ENCODE measurements at places on chromosomes 7 and 10.

GRCh38 chr7:103113164-103113563, 35.7 kb downstream of the NAPEPLD start:
- DNase-seq, result peak; percentile 87

- no peak for DNase-seq
Observed at GRCh38 chr10:77485847-77486246, 151.8 kb downstream of the KCNMA1 start.

DNA sequence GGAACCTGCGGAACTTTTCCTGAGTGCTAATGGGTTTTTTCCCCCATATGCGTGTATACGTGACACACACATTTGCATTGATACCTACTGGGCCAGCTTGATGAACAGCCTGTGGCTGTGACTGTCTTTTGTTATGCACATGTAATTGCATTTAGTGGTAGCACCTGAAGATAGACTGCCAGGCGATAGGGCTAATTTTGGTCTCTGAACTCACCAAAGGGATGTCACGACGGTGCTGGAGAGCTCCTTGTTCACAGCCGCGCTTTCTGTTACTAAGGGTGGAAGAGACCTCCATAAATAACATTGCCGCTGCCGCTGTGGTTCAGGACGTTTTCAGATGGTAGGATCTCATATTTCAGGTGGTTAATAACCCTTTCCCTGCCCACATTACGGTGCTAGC, 133.2 kb downstream of the CAMK1D start:
- DNase-seq, result no peak

GRCh38 chr10:12422189-12422588, 72.8 kb downstream of the CAMK1D start:
- DNase-seq, result no peak

DNA sequence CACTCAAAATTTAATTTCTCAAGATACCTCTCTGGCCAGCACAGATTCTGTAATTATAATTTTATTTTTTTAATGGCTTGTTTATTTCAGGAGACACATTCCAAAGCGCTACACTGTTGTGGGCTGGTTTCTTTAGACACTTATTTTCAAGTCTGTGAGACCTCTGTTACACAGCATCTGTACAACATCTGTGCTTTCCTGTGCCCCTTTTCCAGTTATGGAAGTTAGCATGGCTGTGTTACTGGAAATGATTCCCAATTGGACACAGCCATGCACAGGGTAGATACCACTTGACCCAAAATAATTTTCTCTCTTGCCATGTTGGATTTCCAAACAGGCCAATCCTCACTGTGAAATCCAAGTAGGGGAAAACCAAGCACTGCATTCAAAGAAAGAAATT, 172.3 kb upstream of the ADCY1 start:
- no peak for DNase-seq

DNA sequence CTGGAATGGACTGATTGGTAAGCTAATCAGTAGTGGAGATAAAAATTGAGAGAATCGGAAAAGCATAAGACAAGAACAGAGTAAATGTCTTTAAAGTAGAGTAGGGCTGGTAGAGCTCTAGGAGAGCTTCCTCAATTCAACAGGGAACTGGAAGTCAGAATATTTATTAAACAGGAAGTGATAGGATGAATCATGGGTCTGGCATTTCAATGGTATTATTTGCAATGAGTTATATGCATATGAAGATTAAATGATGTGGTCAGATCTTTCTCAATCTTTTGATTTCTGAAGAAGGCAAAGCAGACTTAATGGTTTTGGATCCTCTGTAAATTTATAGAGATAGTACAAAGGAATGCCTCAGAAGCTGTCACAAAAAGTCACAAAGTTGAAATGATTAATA, 349.0 kb downstream of the HPSE2 start:
- peak; percentile 41 for DNase-seq

GRCh38 chr7:127933146-127933545, 98.1 kb downstream of the LRRC4 start:
- DNase-seq, result peak; percentile 10

- DNase-seq, result no peak
Observed at GRCh38 chr10:35426657-35427056, 90.3 kb downstream of the CCNY start.

GRCh38 chr7:152862006-152862405, 102.5 kb downstream of the ACTR3B start:
- no peak for DNase-seq

- DNase-seq, result no peak
Observed at GRCh38 chr7:31851119-31851518, 164.1 kb downstream of the PPP1R17 start.

GRCh38 chr7:127239814-127240213, 12.9 kb downstream of the GRM8 start:
- DNase-seq, result no peak

- DNase-seq, result no peak
Observed at GRCh38 chr10:104333728-104334373, 4.4 kb downstream of the ITPRIP start.

DNA sequence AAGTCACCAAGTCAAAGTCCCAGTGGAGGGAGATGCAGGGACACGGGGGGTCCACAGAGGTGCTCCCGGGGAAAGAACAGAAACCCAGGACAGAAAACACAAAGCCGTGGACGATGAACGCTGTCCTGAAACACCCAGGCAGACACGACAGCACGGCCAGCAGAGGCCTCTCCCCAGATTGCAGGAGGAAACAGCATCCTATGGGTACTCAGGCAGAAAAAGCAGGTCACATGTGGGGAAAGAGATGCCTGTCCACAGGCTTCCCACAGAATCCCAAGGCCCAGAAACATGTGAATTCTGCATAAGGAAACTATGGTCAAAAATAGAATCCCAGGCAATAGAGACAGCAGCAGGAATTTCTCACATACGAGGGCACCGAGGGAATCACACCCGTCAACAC, 53.6 kb upstream of the ADGRA1 start:
- no peak for DNase-seq

- peak; percentile 87 for DNase-seq
Observed at GRCh38 chr10:35409094-35409582, 72.8 kb downstream of the CCNY start.

- peak; percentile 41 for DNase-seq
Observed at GRCh38 chr10:104824380-104825006, 183.4 kb downstream of the SORCS3 start.

DNA sequence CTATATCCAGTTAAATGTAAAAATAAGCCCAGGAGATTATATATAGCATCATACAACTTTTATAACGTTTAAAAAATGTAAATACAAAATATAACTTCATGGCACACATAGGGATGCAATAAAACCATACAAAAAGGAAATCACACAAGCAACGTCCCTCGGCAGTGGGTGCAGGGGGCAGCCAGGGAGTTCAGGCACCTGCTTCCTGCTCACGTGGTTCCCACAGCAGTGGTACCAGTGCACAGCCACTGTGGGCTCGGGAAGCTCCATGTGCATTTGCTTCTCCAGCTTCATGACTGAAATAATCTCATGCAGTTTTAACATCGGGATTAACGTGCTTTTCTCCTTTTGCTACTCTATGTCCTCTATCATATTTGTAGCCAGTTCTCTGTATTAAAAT, 255.5 kb upstream of the CXCL12 start:
- DNase-seq, result no peak

GRCh38 chr7:150531704-150532103, 17.0 kb downstream of the GIMAP7 start:
- no peak for DNase-seq

DNA sequence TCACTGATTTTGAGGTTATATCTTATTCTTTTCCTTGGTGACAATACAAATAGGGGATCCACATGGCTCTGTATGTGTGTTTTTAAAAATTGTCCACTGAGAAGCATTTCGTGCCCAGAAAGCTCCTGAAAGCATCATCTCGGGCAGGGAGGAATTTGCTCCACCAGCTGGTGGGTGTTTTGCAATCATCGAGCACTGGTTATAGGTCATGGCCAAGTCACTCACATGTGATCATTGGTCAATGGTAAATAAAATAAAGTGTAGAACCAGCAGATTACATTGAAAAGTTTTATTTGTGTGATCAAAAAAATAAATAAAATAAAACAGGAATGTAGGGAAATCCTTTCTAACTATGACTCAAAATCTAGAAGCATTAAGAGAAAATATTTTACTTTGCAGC, 23.0 kb upstream of the SNX13 start:
- no peak for DNase-seq

DNA sequence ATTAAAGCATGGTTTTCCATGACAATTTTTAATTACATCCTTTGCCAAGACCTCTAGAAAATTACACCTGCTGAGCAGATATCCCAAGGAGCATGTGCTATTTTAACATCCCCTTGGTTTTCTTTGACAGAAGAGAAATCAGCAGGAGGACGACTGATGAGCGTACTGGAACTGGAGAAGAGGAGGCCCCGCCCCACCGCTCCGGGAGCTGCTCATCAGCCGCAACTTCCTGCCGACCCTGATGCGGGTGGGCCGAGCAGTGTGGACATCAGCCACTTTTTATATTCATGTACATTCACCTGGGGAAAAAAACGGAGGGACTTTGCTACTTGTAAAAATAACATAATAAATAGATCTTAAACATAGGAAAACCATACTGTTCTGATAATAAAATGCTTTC, 54.2 kb downstream of the CDC123 start:
- no peak for DNase-seq

DNA sequence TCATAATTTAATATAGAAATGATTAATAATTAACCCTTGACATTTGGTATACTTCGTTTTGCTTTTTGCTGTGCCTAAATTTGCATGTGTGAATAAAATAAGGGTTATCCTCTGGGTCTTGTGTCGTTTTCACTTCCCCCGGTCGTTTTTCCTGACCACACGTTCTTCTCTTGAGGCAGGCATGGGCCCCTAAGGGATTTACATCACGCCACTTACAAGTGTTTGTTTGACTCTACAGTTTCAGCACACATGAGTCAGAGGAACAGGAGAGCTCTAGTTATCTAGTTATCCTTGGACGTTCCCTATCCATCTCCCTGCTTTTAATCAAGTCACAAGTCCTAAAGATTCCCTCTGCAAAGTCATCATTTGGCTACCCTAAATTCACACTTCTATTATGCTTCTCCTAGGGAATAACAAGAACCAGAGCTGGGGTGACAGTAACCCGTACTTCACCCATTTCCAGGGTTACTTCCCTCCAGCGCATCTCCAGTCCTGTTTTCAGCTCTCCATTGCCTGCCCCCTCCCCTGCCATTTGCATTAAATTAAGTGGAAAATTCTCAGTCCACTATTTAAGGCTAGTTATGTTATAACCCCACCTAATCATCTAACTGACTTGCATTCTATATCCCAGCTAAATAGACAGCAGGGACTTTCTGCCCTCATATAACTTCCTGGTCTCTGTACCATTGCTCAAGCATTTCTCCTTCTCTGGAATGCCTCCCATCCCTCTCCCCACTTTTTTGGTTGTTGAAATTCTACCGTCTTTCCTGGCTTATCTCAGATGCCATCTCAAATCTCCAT, 206.9 kb downstream of the PTEN start:
- DNase-seq, result peak; percentile 30

DNA sequence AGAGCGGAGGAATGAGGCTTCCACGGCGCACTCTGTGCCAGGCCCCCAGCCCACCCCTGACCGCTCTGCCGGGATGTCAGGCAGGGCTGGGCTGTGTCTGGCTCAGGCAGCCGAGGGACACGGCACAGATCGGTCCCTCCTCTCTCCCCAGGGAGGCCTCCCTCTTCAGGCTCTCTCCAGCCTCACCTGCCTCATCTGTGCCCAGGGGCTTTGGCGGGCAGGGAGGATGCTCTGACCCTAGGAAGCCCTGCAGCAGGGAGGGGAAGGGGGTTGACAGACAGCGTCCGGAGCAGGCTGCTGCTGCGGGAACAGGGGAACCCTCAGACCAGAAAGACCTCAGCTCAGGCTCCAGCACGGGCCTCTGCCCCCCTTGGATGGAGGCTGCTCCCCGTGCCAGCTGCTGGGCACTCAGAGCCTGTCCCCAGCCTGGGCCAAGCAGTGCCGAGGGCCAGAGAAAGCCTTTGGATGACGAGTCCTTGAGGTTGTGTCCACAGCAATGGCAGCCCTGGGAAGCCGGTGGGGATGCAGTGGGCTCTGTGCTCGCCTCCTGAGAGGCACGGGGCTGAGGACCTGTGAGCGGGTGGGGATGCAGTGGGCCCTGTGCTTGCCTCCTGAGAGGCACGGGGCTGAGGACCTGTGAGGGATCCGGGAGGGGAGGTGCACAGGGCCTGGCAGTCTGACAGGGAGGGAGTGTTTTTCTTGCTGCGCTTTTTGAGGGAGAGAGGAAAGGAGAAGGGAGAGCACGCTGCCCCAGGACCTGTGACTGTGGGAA, 66.9 kb downstream of the FOXL3 start:
- DNase-seq, result no peak

DNA sequence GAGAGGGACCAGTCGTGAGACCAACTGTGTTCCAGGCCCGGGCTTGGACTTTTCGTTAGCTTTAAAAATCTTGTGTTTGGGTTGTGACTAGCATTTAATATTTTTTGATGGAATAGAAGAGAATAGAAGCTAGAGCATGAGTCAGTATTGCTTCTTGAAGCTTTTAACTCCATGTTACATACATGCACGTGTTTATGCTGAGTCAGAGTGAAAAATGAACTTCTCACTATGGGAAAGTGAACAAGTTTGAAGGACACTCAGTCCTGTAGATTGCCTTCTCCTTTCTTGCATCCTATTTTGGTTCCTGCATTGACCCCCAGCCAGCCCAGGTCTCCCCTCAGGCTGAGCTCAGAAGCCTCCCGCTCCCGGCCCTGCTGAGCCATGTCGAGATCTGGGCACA, 31.8 kb downstream of the GHRHR start:
- no peak for DNase-seq

- DNase-seq, result no peak
Observed at GRCh38 chr7:139562491-139562890, 39.0 kb downstream of the CLEC2L start.

- DNase-seq, result no peak
Observed at GRCh38 chr10:129272866-129273650, 194.0 kb upstream of the MGMT start.

DNA sequence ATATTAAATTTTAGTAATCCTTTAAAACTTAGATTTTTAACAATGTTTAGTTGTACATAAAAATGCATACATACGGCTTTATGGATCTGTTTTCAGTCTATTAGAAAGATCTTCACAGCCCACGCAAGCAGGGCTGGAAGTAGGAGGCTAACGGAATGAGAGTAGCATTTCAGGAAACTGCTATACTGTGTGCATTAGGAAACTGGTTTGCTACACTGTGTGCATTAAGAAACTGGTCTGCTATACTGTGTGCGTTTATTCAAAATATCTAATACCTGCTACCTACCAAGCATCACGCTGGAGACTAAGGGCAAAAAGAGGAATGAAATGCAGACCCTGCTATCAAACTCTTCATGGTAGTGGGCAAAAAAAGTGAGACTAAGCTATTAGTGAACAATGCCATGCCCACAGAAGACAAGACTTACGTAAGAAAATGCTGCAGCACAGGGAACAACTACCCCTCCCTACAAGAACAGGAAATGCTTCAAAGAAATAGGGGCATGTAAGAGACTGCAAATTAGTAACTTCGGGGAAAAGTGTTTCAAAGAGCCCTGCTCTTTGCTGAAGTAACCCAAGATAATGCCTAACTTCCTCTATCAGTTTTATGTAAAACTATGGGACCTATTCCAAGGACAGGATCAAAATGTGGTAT, 11.3 kb downstream of the RAB11FIP2 start:
- no peak for DNase-seq

GRCh38 chr10:77497748-77498147, 139.9 kb downstream of the KCNMA1 start:
- DNase-seq, result no peak

GRCh38 chr10:77687621-77688020, 50.0 kb upstream of the KCNMA1 start:
- no peak for DNase-seq

GRCh38 chr7:147941381-147941780, 649.2 kb upstream of the C7orf33 start:
- DNase-seq, result no peak

GRCh38 chr7:19144661-19145433, at the start of gene FERD3L:
FERD3L (minus strand) TSS chr7:19145421; CDS start chr7:19145362, 59 bp downstream.
- no peak for DNase-seq

- DNase-seq, result no peak
Observed at GRCh38 chr7:50355817-50356178, 51.3 kb downstream of the IKZF1 start.

Measured in fibroblast of skin of back (primary cell).